ENCODE measurements at places on chromosomes 3 and 15.

DNA sequence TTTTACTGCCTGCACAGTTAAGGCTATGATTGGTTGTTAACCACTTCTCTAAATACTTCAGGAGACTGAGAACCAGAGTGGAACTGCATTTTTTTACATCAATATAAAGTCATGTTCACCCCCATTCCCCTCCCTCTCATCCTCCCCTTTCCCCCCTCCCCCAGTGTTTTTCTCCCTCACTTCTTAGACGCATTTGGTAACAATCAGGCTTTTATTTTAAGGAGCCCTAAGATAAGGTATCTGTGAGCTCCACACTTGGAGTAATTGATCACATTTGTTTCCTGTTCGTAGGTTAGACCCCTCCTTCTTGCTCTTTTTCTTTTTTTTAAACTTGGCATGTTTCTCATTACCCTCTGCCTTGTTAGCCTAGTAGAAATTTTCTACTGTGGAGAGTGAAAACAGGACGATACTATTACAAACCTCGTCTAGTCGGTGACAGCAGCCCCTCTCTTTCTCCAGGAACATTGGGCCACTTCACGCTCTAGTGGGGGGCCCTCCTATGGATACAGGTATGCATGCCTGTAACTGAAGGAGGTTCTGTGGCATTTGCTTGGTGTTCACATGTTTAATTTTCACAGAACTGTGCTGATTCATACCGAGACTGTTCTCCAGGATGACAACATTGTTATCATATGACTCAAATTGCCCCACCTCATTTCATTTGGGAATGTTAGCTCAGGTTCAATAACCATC lies 314.4 kb downstream of the MECOM start:
- DNase-seq = no peak

DNA sequence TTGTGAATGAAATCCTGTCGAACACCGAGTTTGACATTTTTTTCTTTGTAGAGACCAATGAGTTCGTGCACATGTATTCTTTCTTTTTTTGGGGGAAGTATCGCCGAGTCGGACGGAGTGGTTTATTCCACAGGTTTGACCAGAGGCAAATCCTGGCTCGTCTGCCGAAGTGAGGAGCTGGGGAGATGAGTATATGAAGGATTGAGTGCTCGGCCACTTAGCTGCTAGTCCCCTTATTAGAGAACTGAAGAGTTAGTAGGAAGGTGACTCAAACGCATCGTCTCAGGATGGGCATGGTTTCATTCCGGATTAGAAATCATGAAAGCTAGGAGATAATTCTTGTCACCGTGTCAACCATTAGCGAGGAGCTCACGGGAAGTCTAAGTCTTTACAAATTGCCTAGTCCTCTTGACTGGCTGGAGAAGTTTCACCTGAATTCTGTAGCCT lies 154.7 kb upstream of the GOLIM4 start:
- no peak for DNase-seq

DNA sequence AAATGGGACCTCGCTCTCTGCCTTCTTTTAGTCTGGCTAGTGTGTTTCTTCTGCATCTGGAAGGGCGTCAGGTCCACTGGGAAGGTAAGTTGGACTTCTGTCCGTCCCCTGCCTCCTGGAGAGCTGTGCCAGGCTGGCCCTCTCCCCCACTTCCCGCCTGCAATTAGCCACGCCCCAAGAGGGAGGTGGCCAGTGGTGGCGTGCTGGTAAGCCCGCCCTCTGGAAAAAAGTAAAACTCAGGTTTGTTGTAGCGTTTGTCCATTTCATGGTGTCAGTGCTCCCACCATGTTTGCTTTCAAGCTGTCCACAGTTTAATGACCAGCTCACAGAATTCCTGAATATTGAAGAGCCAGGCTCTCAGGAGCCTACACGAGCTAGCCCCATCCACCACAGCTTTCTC lies 55.6 kb downstream of the SLC6A6 start:
- no peak for DNase-seq

- no peak for DNase-seq
Measured at GRCh38 chr3:10981961-10982360, 10.6 kb upstream of the SLC6A1 start.
